Aorta (tissue), 5 donors: ENCODE measurements at places on chromosomes 11 and 22. TPM values are rescaled to one million over a fixed set of nuclear protein-coding genes. Genes with fewer than 3 reads are reported as not detected.

GRCh38 chr22:41543854-41544670 is at the start of gene POLR3H:
POLR3H (minus strand) TSS chr22:41544470; CDS start chr22:41544101, 369 bp downstream.
- H3K27ac ChIP-seq = no peak within 1 kb of the TSS
- H3K36me3 ChIP-seq = no peaks in the 10 kb centered on the region
- peak within 1 kb of the TSS; percentile 31 for H3K4me3 ChIP-seq
- no peaks in the 10 kb centered on the region for H3K27me3 ChIP-seq
- no peaks in the 10 kb centered on the region for H3K4me1 ChIP-seq

DNA sequence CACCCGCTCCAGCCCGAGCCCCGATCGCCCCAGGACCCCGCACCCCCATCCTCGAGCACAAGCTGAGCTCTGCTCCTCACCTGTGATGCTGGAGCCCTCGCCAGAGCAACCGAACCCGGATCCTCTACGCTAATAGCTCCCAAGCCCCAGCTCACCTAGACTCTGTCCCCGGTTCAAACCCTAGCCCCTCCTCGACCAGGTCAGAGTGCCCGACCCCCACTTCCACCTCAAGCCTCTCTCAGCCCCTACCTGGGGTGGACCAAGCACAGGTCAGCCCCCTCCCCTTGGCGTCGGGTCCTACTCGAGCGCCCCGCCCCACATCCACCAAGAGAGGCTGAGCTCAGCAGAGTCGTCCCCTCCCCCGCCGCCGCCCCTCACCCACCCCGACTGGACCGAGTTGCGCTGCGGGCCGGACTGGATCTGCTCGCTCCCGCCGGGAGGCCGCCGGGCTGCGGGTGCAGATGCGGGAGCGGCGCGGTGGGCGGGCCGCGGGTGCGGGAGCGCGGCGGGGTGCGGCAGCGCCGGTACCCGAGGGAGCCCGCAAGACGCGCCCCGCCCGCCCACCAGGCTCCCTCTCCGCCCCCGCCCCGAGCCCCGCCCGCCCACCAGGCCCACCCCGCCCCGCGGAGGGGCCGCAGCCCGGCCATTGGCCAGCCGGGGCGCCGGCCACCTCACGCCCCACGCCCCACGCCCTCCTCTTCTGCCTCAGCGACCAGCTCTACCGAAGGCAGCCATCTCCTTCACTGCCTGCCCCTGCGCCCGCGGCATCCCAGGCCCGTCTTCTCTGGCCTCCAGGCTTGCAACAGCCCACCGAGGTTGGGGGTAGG is 577 bp upstream of the DKK3 start:
- peak; percentile 78 for DNase-seq
- H3K36me3 ChIP-seq = no peaks in the 10 kb centered on the region
- H3K27ac ChIP-seq = peak overlapping the region; percentile 62
- peaks cover 6% of the 10 kb centered on the region for H3K4me1 ChIP-seq

TMEM109 gene
- 105 TPM for total RNA-seq

DNA sequence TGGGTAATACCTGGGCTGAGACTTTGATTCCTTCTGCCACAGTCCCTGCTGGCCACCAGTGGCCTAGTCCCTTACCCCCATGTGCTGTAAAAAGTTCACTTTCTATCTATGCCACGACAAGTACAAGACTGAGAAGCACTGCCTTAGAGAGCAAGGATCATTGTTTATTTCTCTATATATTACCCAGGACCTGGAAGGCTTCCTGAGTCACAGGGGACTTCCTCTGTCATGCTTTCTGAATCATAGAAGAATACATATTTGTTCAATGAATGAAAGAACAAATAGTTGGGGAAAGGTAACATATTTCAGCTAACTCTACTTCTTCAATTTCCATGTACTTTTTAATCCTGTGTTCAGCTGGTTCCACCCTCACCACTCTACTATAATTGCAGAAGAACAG is 5.5 kb upstream of the SYT9 start:
- DNase-seq = no peak
- no peaks in the 10 kb centered on the region for H3K4me1 ChIP-seq
- no peaks in the 10 kb centered on the region for H3K36me3 ChIP-seq
- H3K4me3 ChIP-seq = no peak overlapping the region
- H3K27me3 ChIP-seq = no peaks in the 10 kb centered on the region
- no peak overlapping the region for H3K27ac ChIP-seq

MPPED1 gene
- total RNA-seq = not detected

DNA sequence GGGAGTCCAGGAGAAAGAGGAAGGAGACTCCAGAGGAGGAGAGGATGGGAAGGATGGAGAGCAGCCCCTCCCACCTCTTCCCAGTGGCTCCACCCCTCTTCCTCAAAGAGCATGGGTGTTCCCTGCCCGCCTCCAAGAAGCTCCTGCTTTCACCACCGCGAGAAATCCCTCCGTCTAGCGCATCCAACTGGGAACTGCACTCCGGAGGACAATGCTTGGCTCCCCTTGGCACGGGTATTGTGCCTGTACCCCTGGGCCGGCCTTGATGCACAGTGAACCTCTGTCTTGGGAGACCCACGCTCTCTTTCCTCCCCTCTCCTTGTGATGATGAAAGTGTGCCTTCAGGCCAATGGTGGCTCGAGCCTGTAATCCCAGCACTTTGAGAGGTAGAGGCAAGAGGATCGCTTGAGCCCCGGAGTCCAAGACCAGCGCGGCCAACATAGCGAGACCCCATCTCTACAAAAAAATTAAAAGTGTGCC is 14.9 kb upstream of the ADA2 start:
- no peaks in the 10 kb centered on the region for H3K36me3 ChIP-seq
- no peak overlapping the region for H3K4me3 ChIP-seq
- H3K4me1 ChIP-seq = no peaks in the 10 kb centered on the region
- no peak overlapping the region for H3K27ac ChIP-seq
- no peaks in the 10 kb centered on the region for H3K27me3 ChIP-seq

- H3K4me3 ChIP-seq = no peak overlapping the region
- H3K4me1 ChIP-seq = no peaks in the 10 kb centered on the region
- H3K27ac ChIP-seq = no peak overlapping the region
- no peaks in the 10 kb centered on the region for H3K36me3 ChIP-seq
- H3K27me3 ChIP-seq = no peaks in the 10 kb centered on the region
- no peak for DNase-seq
Measured at GRCh38 chr22:39129081-39129480, 23.4 kb downstream of the CBX7 start.

CD3G gene
- total RNA-seq = 3.0 TPM

NPTXR gene
- 16.5 TPM for total RNA-seq

GRCh38 chr11:11320825-11321224 is 32.2 kb downstream of the CSNK2A3 start:
- no peaks in the 10 kb centered on the region for H3K36me3 ChIP-seq
- no peak overlapping the region for H3K27ac ChIP-seq
- H3K27me3 ChIP-seq = no peaks in the 10 kb centered on the region
- DNase-seq = no peak
- H3K4me1 ChIP-seq = no peaks in the 10 kb centered on the region

SPDYC gene
- total RNA-seq = not detected

TBC1D22A gene
- 37.1 TPM for total RNA-seq

TMEM45B gene
- total RNA-seq = 0.19 TPM

CCDC116 gene
- 1.8 TPM for total RNA-seq

GRCh38 chr11:64720167-64720566 is 2.8 kb downstream of the NRXN2 start:
- no peak for DNase-seq
- no peaks in the 10 kb centered on the region for H3K4me1 ChIP-seq
- no peak overlapping the region for H3K4me3 ChIP-seq
- H3K36me3 ChIP-seq = no peaks in the 10 kb centered on the region

DNA sequence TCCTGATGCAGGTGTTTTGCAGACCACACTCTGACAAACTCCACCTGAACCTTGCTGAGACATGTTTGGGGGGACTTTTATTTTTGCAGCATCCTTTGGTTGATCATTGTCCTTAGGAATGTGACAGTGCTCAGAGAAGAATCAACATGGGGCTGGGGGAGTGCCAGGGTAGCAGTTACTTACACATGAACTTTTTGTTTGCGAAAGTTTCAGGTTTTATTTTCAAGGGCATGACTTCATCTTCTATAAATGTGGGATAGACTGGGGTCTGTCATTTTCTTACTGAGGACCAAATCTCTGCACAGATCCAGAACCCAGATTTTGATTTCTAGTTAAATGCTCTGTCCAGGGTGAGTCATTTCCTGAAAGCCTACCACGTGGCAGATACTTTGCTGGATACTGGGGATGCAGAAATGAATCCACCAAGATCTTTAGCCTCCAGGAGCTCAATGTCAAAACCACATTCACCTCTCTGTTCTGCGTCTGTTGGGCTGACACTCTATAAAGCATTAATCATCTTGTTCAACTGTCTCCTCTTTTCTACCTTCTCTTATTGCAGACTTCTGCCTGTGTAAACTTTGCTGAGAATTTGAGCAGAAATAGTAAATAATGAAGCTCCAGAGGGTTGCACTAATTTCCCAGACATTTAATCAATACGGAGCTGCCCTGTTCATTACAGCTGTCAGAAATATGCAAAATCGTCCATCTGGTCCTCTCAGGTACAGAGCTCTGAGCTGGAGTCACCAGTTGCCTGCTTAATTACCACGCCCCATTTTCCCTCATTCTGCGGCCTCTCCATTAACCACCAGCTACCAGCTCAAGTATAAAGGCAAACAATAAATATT is 387.9 kb downstream of the MIAT start:
- no peak overlapping the region for H3K4me3 ChIP-seq
- peaks cover 2% of the 10 kb centered on the region for H3K4me1 ChIP-seq
- no peaks in the 10 kb centered on the region for H3K36me3 ChIP-seq
- no peak for DNase-seq

DNA sequence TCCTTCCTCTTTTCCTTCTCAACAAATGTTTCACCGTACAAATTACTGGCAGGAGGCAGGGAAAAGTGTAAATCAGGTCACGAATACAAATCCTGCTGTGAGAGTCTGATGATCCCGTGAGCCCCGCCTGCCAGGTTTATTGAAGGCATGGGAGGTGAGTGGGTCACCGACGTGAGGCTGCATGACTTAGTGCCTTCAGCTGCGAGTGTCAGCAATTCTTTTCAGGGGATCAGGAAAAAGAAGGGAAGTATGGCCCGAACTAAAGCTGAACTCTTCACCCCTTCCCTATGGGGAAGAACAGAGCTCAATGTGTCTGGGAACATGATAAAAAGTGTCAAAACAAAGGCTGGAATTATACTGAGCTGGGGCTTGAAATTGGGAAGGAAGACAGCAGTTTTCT is 166.2 kb downstream of the OPCML start:
- no peaks in the 10 kb centered on the region for H3K36me3 ChIP-seq
- H3K4me3 ChIP-seq = no peak overlapping the region
- H3K27me3 ChIP-seq = no peaks in the 10 kb centered on the region
- H3K4me1 ChIP-seq = no peaks in the 10 kb centered on the region

GCAT gene
- 4.4 TPM for total RNA-seq

DNA sequence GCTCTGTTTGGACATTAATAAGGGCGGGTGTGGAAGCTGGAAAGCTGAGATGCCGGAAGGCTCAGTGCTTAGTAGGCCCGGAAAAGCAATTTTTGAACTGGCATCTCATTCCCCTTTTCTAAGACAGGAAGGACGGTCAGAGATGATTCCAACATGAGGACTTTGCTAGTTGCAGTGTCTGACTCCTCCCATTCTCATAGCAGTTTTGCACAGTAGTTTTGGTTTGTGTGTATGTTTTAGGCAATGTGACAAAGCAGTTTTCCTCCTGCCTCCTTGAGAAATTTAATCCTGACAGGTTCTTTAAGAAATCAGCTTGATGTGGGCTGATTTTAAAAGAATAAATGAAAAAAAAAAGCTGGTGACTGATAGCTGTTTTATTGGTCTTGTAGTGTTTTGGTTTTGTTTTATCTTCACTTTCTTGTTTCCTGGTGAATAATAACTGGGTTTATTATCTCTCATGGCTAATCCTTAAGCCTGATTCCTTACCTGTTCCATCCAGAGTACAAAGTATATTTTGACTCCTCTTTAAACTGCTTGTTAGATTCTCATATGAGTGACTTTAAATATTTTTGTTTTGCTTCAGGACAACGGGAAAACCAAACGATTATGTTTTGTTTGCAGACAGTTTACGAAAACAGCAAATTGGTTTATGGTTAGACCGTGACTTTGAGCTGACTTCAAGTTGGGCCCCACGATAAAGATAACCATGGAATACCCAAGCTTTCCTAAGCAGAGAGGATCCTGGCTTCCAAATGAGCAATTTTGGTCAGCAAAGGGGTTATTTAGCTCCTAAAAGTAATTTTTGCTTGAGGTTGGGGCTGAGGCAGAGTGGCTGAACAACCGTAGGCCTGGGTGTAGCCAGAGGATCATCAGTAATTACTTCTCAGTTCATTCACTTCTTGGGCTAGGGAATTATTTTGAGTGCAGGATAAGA is 3.4 kb downstream of the PTPRJ start:
- H3K27me3 ChIP-seq = no peaks in the 10 kb centered on the region
- H3K4me3 ChIP-seq = no peak overlapping the region
- H3K27ac ChIP-seq = no peak overlapping the region
- H3K36me3 ChIP-seq = no peaks in the 10 kb centered on the region
- no peaks in the 10 kb centered on the region for H3K4me1 ChIP-seq
- DNase-seq = no peak

GRCh38 chr11:26839911-26840698 is 118.2 kb upstream of the SLC5A12 start:
- no peaks in the 10 kb centered on the region for H3K36me3 ChIP-seq
- H3K4me3 ChIP-seq = no peak overlapping the region
- peak overlapping the region; percentile 72 for H3K27ac ChIP-seq
- no peak for DNase-seq
- peaks cover 8% of the 10 kb centered on the region for H3K4me1 ChIP-seq

DNA sequence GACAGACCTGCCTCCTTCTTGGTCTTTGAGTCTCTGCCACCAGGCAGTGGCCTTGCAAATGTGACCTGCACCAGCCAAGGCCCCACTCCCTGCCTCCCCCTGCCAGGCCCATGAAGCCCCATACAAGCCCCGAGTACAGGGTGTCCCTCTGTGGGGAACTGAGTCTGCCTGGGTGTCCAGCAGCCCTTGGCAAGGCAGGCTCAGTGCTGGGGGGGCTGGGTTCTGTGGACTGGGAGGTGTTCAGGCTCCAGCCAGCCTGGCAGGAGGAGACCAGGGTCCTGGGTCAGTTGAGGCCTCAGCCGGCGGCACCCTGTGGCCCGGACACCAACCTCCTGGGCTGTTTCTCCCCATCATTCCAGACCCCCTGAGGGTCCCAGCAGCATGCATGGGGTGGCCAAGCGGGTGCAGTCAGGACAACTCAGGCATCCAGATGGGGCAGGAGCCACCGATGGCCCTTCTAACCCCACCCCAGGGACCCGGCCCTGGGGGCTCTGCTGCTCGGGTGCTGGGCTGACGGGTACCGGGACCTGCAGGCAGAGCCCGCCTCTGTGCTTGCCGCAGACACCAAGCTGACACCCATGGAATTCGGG is 5.7 kb downstream of the MUC5AC start:
- DNase-seq = no peak
- H3K36me3 ChIP-seq = no peaks in the 10 kb centered on the region
- no peaks in the 10 kb centered on the region for H3K4me1 ChIP-seq
- H3K27me3 ChIP-seq = no peaks in the 10 kb centered on the region

DNA sequence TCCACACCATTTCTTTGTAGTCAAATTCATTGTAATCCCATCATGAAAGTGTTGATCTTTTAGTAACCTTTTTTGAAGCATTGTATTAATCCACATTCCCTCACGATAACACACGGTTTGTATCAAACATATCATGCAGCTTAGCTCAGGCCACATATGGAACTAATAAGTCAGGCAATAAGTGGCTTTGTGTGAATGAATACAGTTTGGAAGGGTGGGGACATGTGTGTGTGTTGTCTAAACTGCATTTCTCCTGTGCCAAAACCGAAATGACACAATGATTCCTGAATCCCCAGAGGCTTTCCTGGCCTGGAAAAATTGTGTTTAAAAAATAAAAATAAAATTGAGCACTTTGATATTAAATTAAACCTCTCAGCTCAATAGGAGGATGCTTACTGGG is 98.3 kb downstream of the WNT11 start:
- H3K4me1 ChIP-seq = no peaks in the 10 kb centered on the region
- H3K27me3 ChIP-seq = no peaks in the 10 kb centered on the region
- no peak overlapping the region for H3K27ac ChIP-seq
- H3K4me3 ChIP-seq = no peak overlapping the region
- no peaks in the 10 kb centered on the region for H3K36me3 ChIP-seq

GRCh38 chr11:121082670-121083069 is 18.4 kb upstream of the TECTA start:
- no peak for DNase-seq
- no peaks in the 10 kb centered on the region for H3K4me1 ChIP-seq
- no peak overlapping the region for H3K4me3 ChIP-seq
- H3K27ac ChIP-seq = no peak overlapping the region
